ENCODE measurements at places on chromosomes 4 and X.

- DNase-seq = no peak
These were observed 88.3 kb downstream of the IL15 start for GRCh38 chr4:141724646-141725045.

DNA sequence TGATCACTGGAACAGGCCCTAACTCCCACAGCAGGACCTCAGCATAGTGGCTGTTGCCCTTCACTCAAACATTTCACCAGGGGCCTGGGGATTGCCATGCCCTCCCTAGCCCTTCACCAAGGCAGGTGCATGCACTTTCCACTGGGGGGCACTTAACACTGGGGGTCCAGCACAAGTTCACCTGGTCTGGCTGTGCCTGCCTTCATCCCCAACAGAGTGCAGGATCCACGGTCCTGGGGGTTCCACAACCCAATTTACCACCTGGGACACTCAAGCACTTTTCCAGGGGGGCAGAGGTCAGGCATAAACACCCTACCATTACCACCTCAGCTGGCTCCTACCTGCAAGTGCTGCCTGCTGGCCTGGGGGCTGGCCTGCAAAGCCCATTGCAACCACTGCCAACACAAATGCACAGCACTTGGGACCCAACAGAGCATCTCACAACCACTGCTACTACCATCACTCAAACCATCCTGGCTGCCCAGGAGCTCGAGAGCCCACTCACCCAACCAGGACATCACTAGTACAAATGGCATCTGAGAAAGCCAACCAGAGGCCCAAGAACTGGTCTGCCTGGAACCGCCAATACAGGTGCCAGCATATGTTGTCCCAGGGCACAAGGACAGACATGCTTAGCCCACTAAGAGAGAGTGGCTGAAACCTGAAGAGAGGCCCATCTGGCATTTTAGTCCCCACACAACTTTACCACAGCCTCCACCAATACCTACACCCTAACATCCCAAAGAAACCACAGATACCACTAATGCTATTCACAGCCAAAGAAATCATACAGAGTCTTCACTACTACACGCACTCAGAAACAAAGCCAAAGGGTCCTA, 43.1 kb downstream of the NAT8L start:
- no peak for DNase-seq

DNA sequence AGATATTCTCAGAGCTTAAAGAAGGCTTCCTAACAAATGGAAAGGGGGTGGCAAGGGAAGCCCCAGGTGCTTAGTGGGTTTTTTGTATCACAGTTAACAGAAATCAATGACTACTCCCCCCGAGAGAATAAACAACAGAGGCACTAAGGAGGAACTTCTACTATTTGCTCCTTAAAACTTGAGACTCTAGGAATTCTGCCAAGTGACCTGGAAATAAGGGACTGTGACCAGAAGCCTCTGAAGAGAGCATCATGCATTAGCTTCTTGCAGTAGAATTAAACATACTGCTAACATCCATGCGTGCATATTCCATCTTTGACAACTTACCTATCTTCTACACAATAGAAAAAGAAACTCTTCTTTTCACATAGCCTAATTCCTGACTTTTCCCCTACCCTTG, 86.8 kb downstream of the CAMK2D start:
- no peak for DNase-seq

GRCh38 chrX:154515090-154515965, 704 bp downstream of the FAM3A start:
- DNase-seq = no peak

- no peak for DNase-seq
These were observed 264.5 kb upstream of the EMCN start for GRCh38 chr4:100782356-100782755.

DNA sequence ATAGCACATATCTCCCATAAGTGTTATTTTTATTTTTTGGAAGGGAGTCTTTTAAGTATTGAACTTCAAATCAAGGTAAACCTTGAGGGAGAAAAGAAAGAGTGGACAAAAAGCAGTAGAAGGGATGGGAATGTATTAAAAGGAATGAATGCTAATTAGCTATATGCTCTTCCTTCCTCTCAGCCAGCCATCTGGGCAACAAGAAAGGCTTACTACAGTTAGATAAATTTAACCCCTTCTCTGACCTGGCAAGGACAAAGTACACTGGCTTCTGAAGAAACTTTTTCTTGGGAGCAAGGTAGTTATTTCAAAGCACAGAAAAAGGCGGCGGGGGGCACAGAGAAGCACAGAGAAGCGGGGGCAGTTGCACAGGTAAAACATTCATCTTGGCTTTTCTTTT, 54.6 kb downstream of the GAB1 start:
- DNase-seq = no peak

- DNase-seq = no peak
These were observed 17.0 kb downstream of the STK26 start for GRCh38 chrX:132040066-132040465.

DNA sequence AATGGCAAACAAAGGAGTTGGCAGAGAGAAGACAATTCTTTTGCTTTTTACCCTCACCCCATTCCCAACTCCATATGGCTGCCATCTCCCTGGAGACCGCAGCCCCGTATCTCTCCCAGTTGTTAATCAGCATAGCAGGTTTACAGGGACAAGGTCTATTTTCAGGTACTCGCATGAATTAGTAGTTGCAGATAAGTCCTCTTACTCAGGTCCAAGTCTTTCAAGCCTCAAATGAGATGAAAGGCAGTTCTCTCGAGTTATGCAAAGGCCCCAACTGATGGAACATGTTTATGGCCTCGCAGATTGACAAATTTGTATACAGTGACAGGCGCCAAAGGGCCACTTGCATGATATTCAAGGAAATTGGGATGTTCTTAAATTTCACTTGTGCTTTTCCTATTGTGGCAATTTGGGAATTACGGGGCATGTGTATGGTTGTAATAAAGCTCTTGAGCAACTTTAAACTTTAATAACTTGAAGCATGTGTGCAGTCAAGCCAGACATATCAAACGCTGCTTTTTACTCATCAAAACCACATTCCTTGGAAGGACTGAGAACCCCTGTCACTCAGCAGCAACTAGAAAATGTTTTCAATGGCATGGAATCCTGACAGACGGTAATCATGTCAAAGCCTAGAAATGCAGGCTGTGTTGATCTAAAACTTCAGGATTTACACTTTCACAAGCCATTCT, 45.1 kb downstream of the KDR start:
- no peak for DNase-seq

DNA sequence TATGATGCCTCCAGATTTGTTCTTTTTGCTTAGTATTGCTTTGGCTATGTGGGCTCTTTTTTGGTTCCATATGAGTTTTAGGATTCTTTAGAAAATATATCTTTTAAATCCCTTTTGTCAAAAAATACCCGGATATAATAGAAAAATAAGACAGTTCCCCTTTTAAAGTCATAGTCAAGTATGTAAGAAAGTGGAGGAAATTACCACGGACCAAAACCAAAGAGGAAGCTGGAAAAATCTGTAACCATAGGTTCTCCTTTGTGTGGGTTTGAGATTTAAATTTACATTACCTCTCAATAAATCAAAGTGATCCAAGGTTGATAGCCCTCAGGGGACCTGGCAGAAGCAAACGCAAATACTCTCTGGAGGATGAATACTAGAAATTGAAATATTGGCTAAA, 58.3 kb upstream of the PACRGL start:
- DNase-seq = no peak

DNA sequence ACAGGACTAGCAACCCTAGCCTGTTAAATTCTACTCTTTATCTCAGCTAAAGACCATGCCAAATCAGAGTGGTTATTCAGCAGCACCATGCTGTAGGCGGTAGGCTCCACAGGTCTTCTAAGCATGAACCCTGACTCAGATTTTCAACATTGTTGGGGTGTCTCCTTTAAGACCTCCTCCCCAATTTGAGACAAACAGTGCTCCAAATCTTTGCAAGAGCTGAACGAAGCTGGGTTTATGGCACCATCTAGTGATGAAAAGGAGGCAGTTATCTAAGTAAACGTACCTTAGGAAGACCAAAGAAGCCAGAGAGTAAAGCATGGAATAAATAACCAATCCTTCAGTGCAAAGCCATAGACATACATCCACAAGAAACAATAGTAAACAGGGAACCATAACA, 334.5 kb upstream of the SLC7A11 start:
- no peak for DNase-seq

- DNase-seq = no peak
These were observed 94.3 kb downstream of the HPRT1 start for GRCh38 chrX:134554291-134554690.

GRCh38 chr4:21490682-21491081, 457.9 kb downstream of the KCNIP4 start:
- no peak for DNase-seq

- DNase-seq = no peak
These were observed 106.3 kb upstream of the TNIP3 start for GRCh38 chr4:121270389-121270788.

- no peak for DNase-seq
These were observed 80.2 kb upstream of the MAMLD1 start for GRCh38 chrX:150282953-150283352.

DNA sequence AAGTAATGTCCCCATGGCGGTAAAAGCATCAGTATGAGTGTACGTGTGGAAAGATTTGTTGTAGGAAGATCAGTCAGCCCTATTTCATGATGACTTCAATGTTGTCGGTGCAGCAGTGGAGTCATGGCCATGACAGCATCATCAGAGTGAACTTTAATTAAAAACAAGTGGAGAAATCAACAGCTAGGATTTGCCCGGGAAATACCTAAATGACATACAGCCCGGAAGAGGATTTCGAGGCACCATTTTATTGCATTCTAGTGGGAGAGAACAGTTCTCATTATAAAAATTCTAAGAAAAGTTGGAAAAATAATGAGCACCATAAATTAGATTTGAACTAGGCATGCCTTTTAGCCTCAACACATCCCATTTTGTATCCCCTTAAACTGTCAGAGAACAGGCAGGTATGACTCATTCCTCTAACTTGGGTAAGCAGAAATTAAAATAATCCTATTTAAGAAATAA, 170.1 kb downstream of the SHROOM3 start:
- no peak for DNase-seq

GRCh38 chr4:184361443-184361842, 112.9 kb downstream of the IRF2 start:
- no peak for DNase-seq

DNA sequence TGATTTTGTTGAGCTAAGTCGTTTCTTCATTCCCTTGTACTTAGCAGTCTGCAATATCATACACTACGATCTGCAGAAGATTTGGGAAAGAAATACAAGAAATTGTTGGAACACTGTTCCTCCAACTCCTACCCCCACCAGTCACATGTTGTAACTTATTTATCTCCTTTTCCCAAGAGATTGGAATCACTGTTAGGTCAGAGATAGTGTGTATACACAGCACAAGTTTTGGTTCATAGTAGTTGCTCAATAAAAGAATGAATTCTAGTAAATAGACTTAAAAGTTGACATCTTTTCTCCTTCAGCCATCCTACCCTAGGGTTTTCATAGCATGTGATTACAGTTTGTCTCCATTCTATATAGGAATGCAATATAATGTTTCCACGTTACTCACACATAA, 68.8 kb downstream of the ARFIP1 start:
- no peak for DNase-seq

DNA sequence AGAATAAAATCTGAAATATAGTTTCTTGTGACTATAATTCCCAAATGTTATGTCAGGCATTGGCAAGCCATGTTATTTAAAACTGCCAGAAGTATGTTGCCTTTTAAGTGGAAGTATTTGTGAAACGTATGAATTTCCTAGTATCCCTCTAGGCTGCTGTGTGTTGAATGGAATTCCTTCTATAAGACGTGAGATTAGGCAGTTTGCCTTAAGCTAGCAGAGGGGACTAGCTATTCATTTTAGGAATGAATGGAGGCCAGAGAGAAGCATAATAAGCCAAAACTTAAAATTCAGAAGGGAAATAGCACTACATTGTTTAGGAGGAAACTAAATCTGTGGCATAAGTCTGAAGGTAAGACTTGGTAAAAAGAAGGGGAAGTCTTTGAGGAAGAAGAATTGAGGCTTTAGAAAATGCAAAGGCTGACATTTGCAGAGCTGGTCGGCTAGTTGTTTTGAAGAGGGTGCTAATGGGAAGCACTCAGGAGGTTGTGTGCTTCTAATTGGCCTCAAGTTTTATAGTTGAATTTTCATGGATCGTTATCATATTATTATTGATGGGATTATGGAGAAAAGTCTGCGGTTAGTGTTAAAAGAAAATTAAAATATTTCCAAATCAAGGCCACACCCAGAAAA, 57.1 kb downstream of the TMEM131L start:
- no peak for DNase-seq

GRCh38 chr4:169243825-169244609, 26.7 kb downstream of the SH3RF1 start:
- DNase-seq = no peak

DNA sequence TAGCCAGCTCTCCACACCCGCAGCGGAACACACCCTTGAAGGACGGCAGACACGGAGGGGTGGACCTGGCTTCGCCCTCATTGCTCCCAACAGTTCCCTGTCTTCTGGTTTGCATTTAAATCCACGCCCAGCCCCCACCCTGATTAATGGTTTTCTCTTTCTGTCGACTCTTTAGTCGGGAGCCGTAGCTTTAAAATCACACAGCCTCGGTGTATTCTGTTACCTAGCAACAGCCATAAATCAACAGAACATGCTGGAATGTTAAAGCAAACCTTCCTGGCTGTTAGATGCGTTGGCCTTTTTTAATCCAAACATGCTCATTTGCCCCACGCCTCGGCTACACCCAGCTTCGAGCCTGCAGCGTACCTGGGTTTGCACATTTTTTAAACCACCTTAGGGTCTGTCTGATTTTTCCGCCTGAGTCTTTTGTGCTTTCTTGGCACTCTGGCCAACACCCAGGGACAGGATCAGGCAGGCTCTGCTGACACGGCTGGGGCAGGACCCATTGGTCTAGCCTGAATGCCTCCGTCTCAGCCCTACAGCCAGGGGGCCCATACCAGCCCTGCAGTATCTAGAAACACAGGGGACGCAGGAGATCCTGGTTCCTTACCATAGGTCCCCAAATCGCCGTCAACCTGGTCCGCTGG, 21.4 kb upstream of the PPP2R2C start:
- DNase-seq = no peak

DNA sequence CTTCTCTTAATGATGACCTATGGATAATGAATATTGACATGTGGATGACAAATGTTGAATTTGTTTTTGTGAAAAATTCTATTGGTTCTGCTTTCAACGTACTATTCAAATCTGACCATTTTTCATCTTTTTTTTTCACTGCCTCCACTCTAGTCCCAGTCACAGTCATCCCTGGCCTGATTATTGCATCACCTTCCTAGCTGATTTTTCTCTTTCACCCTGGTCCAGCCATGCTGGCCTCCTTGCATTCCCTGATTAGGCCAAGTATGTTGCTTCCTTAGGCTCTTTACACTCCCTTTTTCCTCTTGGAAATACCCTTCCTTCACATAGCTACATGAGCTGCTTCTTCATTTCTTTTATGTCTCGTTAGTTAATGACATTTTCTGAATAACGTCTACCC, 58.1 kb upstream of the MAP9 start:
- no peak for DNase-seq
